ENCODE measurements at places on chromosomes 7 and 10.

GRCh38 chr7:115707258-115708012 lies 323.1 kb downstream of the TFEC start:
- no peak for DNase-seq

DNA sequence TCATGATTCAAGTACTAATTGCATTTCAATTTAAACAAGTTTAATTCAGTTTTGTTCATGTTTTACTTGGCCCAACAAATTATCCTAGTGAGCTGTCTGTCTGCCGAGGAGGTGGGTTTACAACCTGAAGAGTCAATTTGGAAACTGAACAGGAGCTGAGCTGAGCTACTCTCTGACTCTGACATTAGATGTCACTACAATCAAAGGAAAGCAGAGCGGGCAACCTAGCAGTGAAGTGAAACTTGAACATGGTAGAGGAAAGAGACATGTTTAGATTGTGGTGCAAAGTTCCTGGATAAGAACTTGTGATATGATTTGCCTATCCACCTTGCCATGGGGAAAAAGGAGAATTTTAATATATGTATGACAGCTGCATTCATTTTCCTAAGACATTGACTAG lies 9.6 kb upstream of the AGR3 start:
- no peak for DNase-seq

DNA sequence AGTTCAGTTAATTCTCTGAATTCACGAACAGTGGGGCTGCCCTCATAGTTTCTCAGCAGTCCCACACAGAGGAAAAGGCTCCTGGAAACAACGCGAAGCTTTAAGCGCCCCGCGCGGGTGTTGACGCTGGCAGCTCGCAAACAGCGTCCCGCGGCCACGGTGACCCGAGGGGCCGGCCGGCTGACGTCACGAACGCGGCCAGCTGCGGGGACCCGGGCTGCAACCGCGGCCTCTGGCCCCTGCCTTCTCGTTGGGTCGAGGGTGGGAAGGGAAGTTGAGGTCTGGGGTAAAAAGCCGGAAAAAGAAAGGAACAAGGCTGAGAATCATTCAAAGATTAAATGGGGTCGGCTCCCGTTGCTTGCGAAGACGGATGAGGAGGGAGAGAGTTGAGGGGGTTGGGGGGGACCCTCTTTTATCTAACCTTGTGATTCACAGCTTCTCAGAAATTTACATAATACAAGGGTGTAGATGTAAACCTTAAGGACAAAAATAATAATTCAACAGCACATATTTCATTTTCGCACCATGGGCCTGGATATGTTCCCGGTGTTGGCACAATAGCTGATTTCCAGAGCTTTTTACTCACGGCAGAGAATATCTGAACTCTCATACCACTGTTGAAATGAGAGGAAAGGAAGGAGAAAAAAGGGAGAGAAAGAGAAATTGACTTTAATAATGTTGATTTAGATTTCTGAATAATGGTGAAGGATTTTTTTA lies 7.3 kb upstream of the FEZF1 start:
- DNase-seq, result no peak

DNA sequence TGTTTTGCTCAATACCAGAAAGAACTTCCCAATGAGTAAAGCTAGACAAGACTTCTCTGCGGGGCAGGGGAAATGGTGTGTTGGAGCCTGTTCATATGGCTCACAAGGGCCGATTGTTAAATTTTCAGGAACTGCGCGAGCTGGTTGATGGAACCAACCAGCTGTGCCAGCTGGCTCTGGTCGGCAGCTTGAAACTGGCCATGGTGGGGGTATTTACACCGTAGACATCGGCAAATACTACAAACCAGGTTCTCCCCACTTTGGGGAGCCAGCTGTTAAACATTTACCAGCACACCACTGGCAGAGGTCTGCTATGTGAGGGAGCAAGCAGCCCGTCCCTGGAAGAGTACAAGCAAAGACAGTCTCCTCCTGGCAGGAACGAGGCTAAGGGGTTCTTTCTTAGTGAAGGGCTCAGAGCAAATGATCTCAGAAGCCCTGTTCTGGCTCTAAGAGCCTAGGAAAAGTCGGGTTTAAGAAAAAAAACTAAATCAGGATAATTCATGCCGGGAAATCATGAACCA lies 8.8 kb upstream of the ZMIZ1 start:
- DNase-seq, result no peak

- DNase-seq, result no peak
These were observed 141.3 kb upstream of the KLF14 start for GRCh38 chr7:130875265-130875741.

GRCh38 chr7:111363099-111363498 lies 199.2 kb downstream of the IMMP2L start:
- DNase-seq, result no peak
